Neuronal stem cell (in vitro differentiated cells): ENCODE measurements at places on chromosomes 3 and 15.

DNA sequence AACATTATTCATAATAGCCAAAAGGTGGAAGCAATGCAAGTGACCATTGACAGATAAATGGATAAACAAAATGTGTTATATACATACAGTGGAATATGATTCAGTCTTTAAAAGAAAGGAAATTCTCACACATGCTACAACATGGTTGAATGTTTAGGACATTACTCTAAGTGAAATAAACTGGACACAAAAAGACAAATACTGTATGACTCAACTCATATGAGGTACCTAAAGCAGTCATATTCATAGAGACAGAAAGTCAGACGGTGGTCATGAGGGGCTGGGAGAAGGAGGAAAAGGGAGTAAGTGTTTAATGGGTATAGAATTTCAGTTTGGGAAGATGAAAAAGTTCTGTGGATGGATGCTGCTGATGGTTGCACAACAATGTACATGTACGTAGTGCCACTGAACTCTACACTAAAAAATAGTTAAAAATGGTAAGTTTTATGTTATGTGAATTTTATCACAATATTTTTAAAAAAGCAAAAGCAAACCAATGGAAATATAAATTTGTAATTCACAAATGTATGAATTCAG lies 5.3 kb downstream of the TXNRD3 start:
- no peak overlapping the region for H3K27ac ChIP-seq
- peaks cover 4% of the 10 kb centered on the region for H3K27me3 ChIP-seq
- no peaks in the 10 kb centered on the region for H3K36me3 ChIP-seq
- H3K4me1 ChIP-seq: no peaks in the 10 kb centered on the region
- H3K4me3 ChIP-seq: no peak overlapping the region

- no peak for DNase-seq
- no peaks in the 10 kb centered on the region for H3K4me1 ChIP-seq
- no peak overlapping the region for H3K4me3 ChIP-seq
- H3K36me3 ChIP-seq: no peaks in the 10 kb centered on the region
- no peak overlapping the region for H3K27ac ChIP-seq
Observed at GRCh38 chr3:160041465-160041864, 52.8 kb downstream of the IL12A start.

- no peak overlapping the region for H3K4me3 ChIP-seq
- DNase-seq: no peak
- H3K36me3 ChIP-seq: no peaks in the 10 kb centered on the region
- H3K4me1 ChIP-seq: peaks cover 2% of the 10 kb centered on the region
- H3K27me3 ChIP-seq: no peaks in the 10 kb centered on the region
Observed at GRCh38 chr3:171190668-171191067, 164.1 kb upstream of the SLC2A2 start.

DNA sequence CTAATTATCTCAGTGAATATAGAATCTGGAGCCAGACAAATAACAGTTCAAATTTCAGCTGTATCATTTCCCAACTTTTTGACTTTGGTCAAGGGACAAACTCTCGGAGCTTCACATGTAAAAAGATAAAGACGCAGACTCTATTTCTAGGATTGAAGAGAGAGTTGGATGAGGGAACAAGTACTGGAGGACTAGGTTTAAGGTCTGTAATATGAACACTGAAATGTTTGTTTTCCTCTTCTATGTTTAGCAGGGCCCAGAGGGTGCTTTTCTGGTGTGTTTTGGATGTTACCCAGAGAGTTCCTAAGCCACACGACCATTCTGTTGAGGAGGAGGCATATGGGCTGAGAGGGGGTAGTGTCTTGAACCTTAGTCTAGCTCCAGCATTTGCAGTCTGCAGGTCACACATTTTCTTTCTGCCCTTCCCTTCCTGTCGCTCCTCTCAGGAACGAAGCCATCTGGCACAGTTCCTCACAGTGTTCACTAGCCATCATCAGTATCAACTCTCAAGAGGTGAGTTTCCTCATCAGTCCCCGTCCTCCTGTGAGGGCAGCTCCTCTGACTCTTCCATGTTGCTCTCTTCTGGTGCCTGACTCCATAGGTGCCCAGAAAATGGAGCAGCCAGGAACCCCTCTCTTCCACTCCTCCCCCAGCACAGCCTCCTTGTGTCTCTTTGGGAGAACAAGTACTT lies 250.1 kb downstream of the SQOR start:
- H3K27ac ChIP-seq: no peak overlapping the region
- no peak overlapping the region for H3K4me3 ChIP-seq
- no peaks in the 10 kb centered on the region for H3K36me3 ChIP-seq

DNA sequence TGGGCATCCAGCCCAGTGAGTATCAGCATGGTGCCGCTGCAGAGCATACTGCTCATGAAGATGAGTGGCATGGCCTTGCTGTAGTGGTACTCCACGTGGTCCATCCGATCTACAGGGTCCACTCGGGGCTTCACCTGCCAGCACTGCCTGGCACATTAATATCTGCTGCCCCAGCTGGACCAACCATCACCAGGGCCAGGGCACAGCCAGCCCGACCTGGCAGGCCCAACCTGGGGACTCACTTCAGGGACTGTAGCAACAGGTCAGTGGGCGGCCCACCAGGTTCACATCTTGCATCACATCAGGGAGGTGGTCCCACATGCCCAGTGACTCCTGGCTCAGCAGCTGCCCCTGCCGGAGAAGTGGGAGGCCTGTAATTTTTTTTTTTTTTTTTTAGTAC lies 48.1 kb downstream of the CDIN1 start:
- H3K36me3 ChIP-seq: peaks cover 3% of the 10 kb centered on the region
- H3K4me1 ChIP-seq: no peaks in the 10 kb centered on the region
- no peak overlapping the region for H3K4me3 ChIP-seq
- no peaks in the 10 kb centered on the region for H3K27me3 ChIP-seq

- no peak for DNase-seq
- H3K36me3 ChIP-seq: no peaks in the 10 kb centered on the region
- H3K27ac ChIP-seq: no peak overlapping the region
- H3K4me1 ChIP-seq: peaks cover 2% of the 10 kb centered on the region
- no peaks in the 10 kb centered on the region for H3K27me3 ChIP-seq
Observed at GRCh38 chr3:111803123-111803593, 55.9 kb upstream of the PHLDB2 start.

DNA sequence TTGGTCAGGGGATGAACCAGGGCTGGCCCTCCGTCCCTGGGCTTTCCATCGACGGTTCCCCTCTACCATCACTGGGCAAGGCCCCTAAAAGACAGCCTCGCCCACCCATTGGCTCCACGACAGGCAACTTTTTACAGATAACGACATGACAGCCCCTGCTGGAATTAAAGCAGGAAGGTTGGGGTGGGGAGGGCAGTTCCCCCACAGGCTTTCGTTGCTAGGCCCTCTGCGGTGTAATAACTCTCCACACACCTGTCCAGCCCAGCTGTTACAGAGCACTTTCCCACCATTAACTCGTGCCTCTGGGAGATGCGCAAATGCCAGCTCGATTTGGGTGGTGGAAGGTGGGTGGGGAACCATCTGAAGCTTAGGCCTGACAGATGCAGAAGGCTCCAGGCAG lies 264.2 kb upstream of the TLE3 start:
- H3K4me3 ChIP-seq: no peak overlapping the region
- no peaks in the 10 kb centered on the region for H3K36me3 ChIP-seq
- H3K27me3 ChIP-seq: no peaks in the 10 kb centered on the region
- peaks cover 19% of the 10 kb centered on the region for H3K4me1 ChIP-seq

GRCh38 chr3:126157083-126157768 lies 23.2 kb downstream of the ALDH1L1 start:
- no peaks in the 10 kb centered on the region for H3K36me3 ChIP-seq
- H3K27ac ChIP-seq: no peak overlapping the region
- H3K27me3 ChIP-seq: no peaks in the 10 kb centered on the region
- no peak for DNase-seq
- H3K4me3 ChIP-seq: no peak overlapping the region
